ENCODE measurements at places on chromosomes 4 and X.

GRCh38 chrX:10482261-10482660 is 138.1 kb downstream of the MID1 start:
- peak; percentile 69 for DNase-seq

- no peak for DNase-seq
These were observed 29.3 kb downstream of the FAM199X start for GRCh38 chrX:104195489-104196084.

GRCh38 chr4:5717449-5718158 is 6.6 kb downstream of the EVC start:
- no peak for DNase-seq

DNA sequence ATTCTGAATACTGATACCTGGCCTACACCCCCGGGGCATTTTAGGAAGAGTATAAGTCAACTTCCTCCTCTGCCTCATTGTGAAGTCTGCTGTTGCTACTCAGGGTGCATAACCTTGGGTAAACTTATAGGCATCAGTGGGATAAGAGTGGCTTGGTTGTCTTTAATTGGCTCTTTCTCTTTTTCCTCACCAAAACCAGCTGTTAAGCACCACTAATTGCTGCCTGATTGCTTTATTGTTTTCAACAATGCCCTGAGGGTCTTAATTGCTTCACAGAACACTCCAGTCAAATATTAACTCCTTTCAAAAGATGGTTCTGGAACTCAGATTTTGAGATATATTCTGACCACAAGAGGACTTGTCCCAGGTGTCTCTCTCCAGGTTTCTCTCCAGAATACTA is 337.0 kb upstream of the MAGEB16 start:
- no peak for DNase-seq
